ENCODE measurements at places on chromosomes 11 and 22. TPM values are rescaled to one million over a fixed set of nuclear protein-coding genes. Genes with fewer than 3 reads are reported as not detected.

IL18 gene
- total RNA-seq, result 101 TPM

KCNC1 gene
- 0.05 TPM for total RNA-seq

MORC2 gene
- total RNA-seq, result 14.1 TPM

MUC5AC gene
- total RNA-seq, result 2.3 TPM

MUC6 gene
- total RNA-seq, result not detected

TESMIN gene
- 5.9 TPM for total RNA-seq

GRAMD1B gene
- 45.0 TPM for total RNA-seq

PATE4 gene
- total RNA-seq, result not detected

OR51B4 gene
- not detected for total RNA-seq

SLC25A18 gene
- total RNA-seq, result 0.08 TPM

MAPK8IP1 gene
- 6.1 TPM for total RNA-seq

TMEM121B gene
- total RNA-seq, result 0.16 TPM

SCN3B gene
- 0.17 TPM for total RNA-seq
